ENCODE measurements at places on chromosomes 2 and 18.

DNA sequence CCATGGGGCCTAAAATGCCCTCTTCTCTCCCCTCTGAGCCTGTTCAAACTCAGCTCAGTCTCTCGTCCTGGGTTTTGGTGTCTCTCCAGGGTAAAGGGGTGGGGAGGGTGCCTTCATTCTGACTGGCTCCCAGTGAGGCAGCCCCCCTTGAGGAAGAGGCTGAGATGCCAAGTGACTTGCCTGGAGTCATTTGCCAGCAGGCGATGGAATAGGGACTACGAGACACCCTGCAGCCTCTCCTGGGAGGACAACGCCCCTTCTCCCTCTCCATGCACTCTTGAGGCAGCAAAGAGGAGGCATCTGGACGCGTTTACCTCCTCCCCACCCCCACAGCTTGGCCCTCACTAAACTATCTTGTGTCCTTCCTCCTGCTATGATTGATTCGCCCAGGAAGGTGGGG lies 760 bp upstream of the STON1 start:
- no peak for DNase-seq

GRCh38 chr2:140786585-140786984 lies 1344.2 kb downstream of the LRP1B start:
- no peak for DNase-seq

- no peak for DNase-seq
Measured at GRCh38 chr2:219765231-219765911, 137.9 kb downstream of the SLC4A3 start.

DNA sequence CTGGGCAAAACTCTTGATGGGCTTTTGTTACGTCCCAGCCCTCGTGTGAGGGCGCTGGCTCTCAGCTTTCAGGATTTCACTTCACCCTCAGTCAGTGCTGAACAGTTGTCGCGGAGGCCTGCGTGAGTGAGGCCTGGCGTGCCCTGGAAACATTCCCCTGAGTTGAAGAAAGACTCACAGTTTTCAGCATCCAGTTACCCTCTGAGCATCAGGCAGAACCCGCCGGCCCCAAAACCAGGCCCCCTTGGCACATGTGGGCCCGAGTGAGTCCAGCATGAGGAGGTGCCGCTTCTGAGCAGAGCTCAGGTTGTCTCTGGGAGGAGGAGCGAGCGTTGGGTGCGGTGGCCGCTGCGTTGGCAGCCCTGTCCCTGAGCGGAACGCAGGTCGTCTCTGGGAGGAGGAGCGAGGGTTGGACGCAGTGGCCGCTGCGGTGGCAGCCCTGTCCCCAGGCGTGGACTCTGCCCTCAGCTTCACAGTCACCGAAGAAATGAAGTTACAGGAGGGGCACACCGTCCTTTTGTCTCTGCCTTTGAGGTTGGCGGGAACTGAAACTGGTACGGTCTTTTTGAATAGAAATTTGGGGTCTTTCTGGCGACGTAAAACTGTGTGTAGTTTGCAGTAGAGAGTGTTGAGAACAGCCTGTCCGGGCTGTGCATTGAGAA lies at the start of gene NEU4:
NEU4 (plus strand) TSS at position 473 of the 662 bp plus-strand sequence. CDS start 5,292 bp downstream, outside the sequence.
- no peak for DNase-seq

DNA sequence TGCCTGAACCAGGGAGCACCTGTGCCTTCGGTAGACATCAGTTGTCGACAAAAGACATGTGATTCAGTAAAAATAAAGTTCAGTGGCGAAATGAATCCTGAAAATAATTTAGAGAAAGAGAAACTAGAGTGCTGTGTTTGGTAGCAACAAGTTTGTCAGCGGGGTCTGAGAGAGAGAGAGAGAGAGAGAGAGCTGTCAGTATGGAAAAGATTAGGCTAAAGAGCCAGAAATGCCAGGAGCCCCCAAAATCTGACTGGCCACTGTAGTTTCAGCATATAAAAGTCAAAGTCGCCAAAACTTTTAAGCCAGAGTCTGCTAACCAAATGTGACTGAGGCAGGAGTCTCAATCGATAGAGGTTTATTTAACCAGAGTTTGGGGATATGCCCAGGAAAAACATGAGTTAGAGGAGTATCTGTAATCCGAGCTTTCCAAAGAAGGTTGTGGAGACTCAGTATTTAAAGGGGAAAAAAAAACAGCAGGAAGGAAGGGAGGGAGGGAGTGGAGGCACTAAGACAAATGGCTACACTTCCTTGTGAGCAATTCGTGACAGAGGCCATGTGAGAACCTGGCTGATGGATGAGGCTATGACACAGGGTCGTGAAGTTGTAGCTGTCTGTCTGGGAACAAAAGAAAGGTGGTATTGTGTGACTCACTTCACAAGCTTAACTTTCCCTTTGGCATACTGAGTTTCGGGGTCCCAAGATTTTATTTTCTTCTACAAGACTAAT lies 20.5 kb upstream of the GNAL start:
- no peak for DNase-seq

- DNase-seq, result no peak
Measured at GRCh38 chr2:74648009-74648443, at the start of gene M1AP. M1AP (minus strand) TSS chr2:74648330; CDS start chr2:74640275, 8,055 bp downstream.

- DNase-seq, result no peak
Measured at GRCh38 chr18:69770238-69770637, 177.4 kb downstream of the CD226 start.

- no peak for DNase-seq
Measured at GRCh38 chr2:171241771-171242170, 81.1 kb upstream of the TLK1 start.

GRCh38 chr18:2009942-2010697 lies 561.2 kb downstream of the METTL4 start:
- no peak for DNase-seq

DNA sequence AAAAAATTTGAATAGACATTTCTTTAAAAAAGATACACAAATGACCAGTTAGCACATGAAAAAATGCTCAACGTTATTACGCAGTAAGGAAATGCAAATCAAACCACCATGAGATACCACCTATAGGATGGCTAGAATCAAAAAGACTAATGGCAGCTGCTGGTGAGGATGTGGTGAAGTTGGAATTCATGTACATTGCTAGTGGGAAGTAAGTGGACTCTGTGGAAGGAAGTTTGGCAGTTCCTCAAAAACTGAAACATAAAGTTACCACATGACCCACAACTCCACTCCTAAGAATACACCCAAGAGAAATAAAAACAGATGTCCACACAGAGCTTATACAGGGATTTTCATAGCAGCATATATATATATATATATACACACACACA lies 51.2 kb downstream of the MBP start:
- no peak for DNase-seq

- DNase-seq, result no peak
Measured at GRCh38 chr2:14635391-14635871, 2.9 kb downstream of the LRATD1 start.

GRCh38 chr2:1540481-1540880 lies 127.2 kb downstream of the TPO start:
- no peak for DNase-seq

DNA sequence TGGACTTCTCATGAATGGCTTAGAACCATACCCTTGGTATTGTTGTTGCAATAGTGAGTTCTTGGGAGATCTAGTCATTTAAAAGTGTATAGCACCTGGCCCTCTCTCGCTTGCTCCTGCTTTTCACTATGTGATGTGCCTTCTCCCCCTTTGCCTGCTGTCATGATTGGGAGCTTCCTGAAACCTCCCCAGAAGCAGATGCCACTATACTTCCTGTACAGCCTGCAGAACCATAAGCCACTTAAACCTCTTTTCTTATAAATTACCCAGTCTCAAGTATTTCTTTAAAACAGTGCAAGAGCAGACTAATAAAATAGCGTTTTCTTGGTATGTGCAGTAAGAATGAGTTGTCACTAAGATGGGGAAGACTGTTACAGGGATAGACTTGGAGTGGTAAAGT lies 31.6 kb downstream of the BAZ2B start:
- DNase-seq, result no peak

GRCh38 chr2:220281771-220282170 lies 654.3 kb downstream of the SLC4A3 start:
- DNase-seq, result no peak

- no peak for DNase-seq
Measured at GRCh38 chr2:217220228-217221013, 360.6 kb upstream of the TNP1 start.

GRCh38 chr2:6674381-6674780 lies 191.3 kb downstream of the CMPK2 start:
- no peak for DNase-seq

DNA sequence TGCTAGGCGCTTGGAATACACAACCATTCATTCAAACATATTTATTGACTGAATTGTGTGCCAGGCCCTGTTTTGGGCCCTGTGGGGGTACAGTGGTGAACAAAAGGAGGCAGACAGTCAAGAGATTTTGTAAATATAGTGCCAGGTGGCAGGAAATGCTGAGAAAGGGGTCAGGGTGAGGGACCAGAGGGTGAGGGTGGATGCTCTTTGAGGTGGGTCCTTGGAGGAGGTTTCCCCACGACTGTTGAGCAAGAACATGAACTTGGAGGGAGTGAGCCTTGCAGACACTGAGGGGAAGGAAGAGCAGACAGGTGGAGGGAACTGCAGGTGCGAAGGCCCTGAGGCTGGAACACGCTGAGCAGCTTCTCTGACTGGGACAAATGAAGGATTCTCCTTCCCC lies 40.7 kb downstream of the ODC1 start:
- DNase-seq, result no peak

DNA sequence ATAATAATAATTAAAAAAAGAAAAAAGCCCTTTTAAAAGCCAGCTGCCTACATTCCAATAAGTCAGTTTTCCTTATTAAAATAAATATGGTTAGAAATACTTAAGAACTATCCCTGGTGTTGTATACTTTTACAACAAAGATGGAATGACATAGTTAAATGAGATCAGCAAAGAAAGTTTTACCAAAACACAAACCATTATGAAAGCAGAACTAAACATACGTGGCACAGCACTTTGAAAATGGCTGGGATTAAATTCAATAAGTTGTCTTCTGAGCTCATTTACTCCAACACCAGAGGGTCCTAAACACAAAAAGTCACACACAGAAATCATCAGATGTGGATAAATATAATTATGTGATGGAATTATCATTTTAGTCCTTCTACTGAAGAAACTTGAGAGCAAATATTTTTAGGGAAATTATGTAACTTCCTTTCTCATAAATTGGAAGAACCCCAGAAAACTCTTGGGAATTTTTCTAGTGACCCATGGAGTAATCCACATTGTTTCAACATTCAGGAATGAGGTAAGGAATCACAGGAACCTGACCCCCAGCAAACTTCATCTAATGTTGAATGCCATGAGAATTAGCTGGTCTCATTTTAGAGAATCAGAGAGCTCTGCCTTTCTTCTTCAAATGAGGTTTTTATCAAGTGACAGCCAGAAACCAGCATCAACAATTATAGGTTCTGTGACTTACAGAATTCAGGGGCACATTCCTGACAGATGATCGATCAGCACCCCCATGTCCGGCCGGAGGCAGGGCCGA lies 11.5 kb upstream of the TMEM237 start:
- DNase-seq, result no peak

DNA sequence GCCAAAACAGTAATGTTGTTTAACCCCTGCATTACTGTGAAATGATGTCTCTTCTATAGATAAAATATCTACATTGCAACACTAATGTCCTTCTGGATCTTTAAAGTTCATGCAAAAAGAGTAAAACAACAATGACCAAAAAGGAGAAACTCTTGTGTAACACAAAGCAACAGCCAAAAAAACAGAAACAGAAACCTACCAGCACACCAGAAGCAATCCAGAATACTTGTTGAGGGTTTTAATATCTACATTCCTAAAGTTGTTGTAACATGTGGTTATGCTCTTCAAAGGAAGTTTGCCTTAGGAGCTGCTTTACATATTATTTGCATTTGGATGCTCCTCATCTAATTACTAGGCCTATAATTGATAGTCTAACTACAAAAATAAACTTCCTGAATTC lies 157.2 kb downstream of the BABAM2 start:
- DNase-seq, result no peak

DNA sequence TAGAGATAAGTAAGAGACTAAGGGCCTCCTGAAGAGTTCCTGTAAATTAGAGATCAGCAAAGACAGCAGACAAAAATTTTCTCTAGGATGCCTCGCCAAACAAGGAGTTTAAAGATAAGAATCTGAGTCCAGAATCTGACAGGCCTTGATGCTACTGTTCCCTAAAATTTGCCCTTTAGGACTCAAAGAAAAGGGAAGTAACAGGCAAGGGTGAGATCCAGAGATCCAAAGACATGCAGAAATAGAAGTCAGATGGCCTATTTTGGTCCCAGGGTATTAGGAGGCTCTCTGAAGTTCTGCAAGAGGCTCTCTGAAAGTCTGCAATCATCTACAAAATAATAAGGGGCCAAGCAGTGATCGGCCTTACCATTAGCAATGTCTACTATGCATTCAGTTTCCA lies 33.0 kb downstream of the GALNT5 start:
- no peak for DNase-seq

DNA sequence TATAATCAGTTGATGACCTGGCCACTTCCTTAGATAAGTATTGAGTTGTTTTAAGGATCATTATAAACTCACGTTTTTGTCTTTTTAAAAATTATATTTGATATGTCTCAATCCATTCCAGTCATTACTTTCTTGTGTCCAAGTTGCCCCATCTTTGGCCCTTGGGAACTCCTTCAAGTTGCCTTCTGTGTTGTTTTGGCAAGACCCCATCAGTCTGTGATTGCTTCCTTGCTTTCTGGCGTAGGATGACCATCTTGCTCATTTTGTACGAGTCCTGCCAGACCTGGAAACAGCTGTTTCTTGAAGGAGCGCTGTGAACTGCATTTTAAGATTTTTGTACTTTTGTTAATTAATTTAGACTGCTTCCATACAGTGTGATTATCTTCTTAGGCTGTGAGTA lies 68.9 kb upstream of the ITM2C start:
- no peak for DNase-seq

DNA sequence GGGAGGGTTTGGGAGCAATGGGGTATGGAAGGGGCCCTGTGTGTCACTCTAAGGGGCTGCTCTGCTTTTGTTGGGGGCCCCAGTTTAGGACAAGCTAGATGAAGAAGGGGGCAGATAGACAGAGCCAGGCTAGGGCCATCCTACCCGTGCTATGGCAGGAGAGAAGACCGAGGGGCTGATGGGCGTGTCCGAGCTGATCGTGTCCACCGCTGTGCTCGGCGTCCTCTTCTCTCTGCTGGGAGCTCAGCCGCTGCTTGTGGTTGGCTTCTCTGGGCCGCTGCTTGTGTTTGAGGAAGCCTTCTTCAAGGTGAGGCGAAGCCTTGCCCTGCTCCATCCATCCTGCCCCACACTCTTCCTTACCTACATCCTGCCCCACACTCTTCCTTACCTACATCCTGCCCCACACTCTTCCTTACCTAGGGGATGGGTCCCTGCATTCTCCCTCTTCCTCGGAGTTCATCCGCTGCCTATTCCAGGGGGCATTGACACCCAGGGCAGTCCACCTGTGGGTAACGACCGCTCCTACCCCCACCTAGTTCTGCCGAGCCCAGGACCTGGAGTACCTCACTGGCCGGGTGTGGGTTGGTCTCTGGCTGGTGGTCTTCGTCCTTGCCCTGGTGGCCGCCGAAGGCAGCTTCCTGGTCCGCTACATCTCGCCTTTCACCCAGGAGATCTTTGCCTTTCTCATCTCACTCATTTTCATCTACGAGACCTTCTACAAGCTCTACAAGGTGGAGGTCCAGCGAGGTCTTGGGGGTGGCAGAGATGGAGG lies 8.9 kb downstream of the SLC4A3 start:
- no peak for DNase-seq

GRCh38 chr2:218985021-218985324 lies at the start of gene FEV:
FEV (minus strand) TSS chr2:218985184; CDS start chr2:218985075, 109 bp downstream.
- DNase-seq, result no peak

Data from naive thymus-derived CD8-positive, alpha-beta T cell (primary cell).